ENCODE measurements at places on chromosomes 2 and 18. TPM values are rescaled to one million over a fixed set of nuclear protein-coding genes. Genes with fewer than 3 reads are reported as not detected.

Gene AGAP1
- polyA plus RNA-seq = 9.6 TPM

Gene EFHD1
- polyA plus RNA-seq = 0.15 TPM

Gene MYOM1
- polyA plus RNA-seq = 3.9 TPM

Gene SLC4A3
- 7.6 TPM for polyA plus RNA-seq

All from Purkinje cell (primary cell).